ENCODE measurements at places on chromosomes 4 and X. TPM values are rescaled to one million over a fixed set of nuclear protein-coding genes. Genes with fewer than 3 reads are reported as not detected.

The ANXA10 gene
- 1.6 TPM for total RNA-seq

The NEUROG2 gene
- not detected for total RNA-seq

The RHOXF2B gene
- total RNA-seq = not detected

The NHSL2 gene
- 0.81 TPM for total RNA-seq

The GATA1 gene
- not detected for total RNA-seq

The TKTL2 gene
- total RNA-seq = not detected

All from cardiac atrium fibroblast (primary cell).